ENCODE measurements at places on chromosomes 13 and 19.

DNA sequence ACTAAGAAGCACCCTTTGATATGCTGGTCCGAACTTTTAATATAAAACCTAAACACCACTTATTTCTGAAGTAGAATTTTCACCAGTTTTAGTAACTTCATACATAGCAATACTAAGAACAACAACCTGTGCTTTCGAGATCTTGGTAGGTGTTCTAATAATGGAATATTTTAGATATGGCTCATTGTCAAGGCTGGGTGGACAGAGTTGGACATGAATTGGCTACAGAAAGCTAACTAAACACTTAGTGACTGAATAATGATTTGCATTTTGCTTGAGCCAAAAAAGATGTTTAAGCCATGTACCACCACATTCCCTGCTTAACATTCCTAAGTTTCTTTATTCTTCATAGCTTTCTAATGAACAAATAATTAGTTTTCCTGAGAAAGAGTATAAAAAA lies 344.3 kb upstream of the SGCG start:
- no peak for DNase-seq

DNA sequence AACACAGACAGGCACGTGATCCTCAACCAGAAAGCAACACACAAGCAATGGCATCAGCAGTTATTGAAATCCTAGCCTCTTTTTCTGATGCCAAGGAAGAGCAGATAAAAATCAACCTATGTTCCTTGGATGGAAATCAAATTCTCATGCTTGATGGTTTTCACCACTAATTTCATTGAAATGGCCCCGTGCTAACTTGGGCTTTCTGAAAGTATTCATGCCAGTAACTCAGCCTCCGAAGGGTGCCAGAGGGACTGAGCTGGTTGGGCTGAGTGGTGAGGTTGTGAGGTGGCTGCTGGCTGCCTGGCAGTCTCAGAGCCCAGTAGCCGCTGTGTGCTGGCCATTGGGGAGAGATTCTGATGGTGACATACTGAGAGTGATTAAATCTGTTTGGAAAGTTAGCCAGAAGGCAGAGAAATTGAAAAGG lies 309.3 kb downstream of the DCT start:
- DNase-seq: no peak

DNA sequence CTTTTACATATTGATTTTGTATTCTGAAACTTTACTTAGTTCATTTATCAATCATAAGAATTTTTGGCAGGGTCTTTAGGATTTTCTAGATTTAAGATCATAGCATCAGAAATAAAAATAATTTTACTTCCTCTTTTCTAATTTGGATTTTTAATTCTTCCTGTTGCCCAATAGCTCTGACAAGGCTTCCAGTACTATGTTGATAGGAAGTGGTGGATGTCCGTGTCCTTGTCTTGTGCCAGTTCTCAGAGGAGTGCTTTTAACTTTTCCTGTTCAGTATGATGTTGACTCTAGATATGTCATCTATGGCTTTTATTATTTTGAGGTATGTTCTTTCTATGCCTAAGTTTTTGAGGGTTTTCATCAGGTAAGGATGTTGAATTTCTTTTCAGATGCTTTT lies 7.7 kb upstream of the KIR2DL4 start:
- DNase-seq: no peak

GRCh38 chr13:109426690-109426990 lies 359.7 kb downstream of the IRS2 start:
- no peak for DNase-seq

DNA sequence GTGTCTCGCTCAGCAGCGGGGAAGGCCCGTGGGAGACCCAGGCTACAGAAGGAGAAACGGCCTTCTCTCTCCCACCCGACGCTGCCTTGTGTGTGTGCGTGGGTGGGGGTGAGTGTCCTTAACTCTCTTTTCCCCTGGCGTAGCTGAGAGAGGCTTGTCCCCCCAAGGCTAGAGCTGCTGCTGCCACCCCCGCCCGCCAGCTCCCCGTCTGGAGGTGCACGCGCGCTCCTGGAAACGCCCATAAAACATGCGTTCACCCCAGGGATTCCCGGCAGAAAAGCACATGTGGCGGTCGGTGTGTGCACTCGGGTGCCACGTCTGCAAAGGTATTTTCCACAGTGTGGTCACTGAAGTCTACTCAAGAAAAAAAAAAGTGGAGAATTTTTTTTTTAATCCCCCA lies 36.1 kb downstream of the GADD45B start:
- no peak for DNase-seq

DNA sequence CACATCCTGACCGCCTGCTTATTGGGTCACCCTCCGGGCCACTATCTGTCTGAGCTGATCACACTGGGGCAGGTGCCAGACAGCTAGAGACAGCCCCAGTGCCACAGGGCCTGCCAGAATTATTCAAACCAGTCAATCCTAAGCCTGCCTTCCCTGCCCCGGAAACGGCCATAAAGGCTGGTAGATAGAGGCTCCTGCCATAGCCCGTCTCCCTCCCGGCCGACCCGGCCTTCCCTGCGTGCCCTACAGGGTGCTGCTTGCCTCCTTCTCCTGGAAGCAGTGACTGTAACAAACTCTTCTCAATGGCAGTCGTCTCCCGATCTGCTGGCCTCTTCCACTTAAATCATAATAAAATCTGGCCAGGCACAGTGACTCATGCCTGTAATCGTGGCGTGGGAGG lies 158.6 kb upstream of the SOX1 start:
- DNase-seq: no peak

DNA sequence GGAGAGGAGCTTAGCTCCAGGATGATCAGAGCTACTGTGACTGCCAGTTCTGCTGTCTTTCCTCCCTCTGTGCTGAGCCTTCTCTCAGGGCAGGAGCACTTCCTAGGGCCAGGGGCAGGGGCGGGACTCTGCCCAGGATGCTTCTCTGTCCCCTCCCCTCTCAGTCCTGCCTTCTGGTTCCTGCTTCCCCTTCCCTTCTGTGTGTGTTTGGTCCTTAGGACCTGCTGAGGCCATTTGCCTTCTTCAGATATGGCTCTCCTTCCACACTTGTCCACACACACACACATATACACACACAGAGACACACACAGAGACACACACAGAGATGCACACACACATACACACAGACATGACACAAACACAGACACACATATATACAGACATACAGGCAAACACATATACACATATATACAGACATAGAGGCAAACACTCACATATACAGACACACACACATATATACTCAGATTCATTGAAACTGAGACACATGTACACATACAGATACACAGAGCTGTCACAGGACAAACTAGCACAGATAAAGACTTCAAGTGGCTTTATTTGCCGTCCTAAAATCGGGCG lies 22.0 kb upstream of the CD177 start:
- no peak for DNase-seq

- DNase-seq: peak; percentile 40
These were observed 13.7 kb downstream of the LGALS7 start for GRCh38 chr19:38759590-38760003.

DNA sequence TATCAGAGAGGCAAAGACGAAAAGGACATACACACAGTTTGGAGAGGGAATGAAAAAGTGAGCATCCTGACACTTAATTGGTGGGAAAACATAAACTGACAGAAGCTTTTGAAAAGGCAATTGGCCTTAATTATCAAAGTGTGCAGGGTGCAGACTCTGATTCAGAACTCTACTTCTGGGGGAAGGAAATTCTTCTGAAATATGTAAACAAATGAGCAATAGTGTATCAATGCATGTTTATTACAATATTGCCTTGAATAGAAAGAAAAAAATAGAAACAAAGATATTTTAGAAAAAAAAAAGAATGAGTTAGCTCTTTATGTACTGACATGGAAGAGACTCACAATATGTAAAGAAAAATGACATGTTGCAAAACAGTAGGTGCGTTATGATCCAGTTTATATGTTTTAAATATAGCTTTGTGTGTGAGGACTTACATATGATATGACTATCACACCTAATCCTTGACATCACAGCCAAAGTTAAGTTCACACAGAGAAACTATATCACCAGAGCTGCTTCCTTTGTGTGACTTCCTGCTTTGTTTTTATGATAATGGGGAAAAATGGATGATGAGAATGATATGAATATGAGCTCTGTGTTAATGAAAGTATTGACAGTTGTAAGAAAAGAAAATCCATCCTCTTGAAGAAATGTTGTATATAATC lies 182.4 kb downstream of the KCTD12 start:
- DNase-seq: no peak

- no peak for DNase-seq
These were observed 16.3 kb upstream of the TEX29 start for GRCh38 chr13:111304041-111304544.

DNA sequence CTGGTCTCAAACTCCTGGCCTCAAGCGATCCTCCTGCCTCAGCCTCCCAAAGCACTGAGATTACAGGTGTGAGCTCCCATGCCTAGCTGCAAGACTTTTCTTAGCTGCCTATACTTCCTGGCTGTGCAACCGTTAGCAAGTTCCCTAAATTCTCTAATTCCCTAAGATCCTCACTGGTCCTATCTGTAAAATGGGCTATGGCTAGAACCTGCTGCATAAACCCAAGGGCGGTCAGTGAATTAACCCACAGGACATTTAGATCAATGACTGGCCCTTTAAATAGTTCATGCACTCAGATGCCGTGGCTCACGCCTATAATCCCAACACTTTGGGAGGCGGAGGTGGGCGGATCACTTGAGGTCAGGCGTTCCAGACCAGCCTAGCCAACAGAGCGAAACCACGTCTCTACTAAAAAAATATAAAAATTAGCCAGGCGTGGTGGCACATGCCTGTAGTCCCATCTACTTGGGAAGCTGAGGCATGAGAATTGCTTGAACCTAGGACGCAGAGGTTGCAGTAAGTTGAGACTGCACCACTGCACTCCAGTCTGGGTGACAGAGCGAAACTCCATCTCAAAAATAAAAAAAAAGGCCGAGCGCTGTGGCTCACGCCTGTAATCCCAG lies 4.1 kb upstream of the C19orf53 start:
- no peak for DNase-seq

GRCh38 chr13:106418556-106418955 lies 116.9 kb downstream of the EFNB2 start:
- peak; percentile 28 for DNase-seq

DNA sequence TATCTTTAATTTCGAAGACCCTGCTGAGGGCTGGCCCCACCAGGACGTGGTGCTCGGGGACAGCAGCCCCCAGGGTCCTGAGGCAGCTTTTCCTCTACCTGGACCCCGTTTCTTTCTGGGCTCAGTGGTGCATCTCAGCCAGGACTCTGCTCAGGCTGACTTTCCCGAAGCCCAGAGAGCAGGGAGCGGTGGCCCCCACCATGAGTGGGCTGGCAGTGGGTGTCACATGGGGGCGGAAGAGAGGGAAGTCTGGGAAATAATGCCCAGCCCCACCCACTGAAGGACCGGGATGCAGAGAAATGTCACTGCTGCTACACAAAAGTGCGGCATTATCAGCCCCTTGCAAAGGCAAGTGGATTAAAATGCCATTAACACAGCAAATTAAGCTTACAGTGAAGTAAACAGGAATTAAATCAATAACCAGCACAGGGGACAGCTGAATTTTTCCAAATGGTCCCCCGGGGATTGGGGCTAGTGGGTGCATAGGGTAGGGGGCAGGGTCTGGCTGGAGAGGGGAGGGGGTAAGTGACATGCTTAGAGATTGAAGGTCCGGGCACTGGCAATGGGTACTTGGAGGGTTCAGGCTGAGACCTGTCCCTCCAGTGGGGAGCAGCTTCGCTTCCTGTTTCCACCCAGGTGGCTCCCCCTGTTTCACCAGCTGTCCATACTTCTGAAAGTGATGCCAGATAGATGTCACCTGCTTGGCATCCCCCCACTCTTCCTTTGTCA lies 177.3 kb downstream of the URI1 start:
- DNase-seq: no peak

DNA sequence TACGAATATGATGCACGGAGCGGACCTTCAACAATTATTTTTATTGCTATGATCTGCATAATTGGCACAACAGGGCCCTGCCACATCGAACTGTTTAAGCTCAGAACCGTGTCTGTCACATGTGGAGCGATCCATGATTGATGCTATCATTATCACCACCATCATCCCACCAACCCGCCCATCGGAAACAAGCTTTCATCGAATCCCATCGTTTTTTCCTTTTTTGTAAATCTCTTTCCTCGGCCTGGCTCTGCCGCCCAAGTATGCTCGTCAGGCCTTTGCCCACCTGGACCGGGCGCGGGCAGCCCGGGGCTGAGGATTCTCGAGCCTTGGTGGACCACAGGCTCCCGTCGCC lies 533 bp upstream of the DCAF15 start:
- no peak for DNase-seq

- no peak for DNase-seq
These were observed 6.2 kb downstream of the TINCR start for GRCh38 chr19:5561559-5561958.

GRCh38 chr13:45149964-45150363 lies 29.7 kb downstream of the GTF2F2 start:
- DNase-seq: no peak

GRCh38 chr19:1668486-1669270 lies 16.3 kb upstream of the TCF3 start:
- peak; percentile 65 for DNase-seq

DNA sequence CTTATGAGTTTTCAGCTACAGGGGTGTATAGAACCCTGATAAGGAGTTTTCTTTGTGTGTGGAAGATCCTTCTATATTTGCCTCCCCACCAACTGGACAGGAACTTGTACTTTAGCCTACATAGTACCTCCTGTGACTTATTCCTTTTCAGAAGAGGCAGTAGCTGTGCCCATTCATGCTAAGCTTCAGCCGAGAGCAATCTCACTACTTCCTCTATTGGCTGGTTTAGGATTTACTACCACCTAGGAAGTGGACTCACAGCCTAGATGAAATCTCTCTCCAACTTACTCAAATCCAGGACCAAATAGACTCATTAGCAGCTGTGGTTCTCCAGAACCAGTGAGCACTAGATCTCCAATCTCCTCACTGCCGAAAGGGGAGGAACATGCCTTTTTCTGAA lies 2.3 kb upstream of the REX1BD start:
- no peak for DNase-seq

- DNase-seq: no peak
These were observed 34.1 kb downstream of the ERCC5 start for GRCh38 chr13:102879793-102880499.

- DNase-seq: peak; percentile 94
These were observed 4.9 kb upstream of the SMIM17 start for GRCh38 chr19:56637976-56638555.

DNA sequence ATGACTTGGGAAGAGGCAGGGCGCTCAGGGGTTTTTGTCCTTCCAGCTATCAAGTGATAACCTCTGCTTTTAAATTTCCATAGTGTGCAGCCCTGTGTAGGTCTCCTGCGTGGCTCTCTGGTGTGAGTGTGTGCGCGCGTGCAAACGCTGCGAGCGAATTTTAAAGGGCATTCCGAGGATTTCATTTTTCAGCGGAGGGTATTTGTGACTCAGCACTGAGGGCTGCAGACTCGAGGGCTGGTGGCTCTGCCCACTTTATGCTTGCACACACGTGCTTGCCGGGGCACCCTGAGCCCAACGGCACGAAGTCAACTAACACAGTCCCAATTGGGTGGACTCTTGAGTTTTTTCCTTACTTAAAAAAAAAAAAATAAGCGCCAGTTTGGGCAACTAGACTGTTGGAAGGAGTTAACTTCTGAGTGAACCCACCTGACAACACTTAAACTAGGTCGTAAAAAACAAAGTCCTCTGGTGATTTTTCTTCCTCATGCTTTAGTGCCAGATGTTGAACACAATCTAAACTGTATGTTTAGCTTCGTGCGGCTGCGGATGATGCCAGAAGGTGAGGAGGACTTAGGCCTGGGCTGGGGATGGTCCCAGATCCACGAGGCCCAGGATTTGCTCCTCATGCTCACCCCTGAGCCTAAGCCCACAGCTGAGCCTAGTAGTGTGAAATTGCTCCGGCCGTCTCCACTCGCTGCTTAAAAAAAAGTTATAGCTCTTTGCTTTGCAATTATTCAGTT lies 2.1 kb downstream of the FGF9 start:
- no peak for DNase-seq

All from stomach (tissue), 19 donors.